GM03348 (cell line): ENCODE measurements at places on chromosomes 13 and 19.

GRCh38 chr19:45340232-45340898 is at the start of gene KLC3:
KLC3 (plus strand) TSS chr19:45340750; CDS start chr19:45345542, 4,792 bp downstream.
- DNase-seq, result no peak

- no peak for DNase-seq
These were observed 2.4 kb downstream of the ZNF85 start for GRCh38 chr19:20925481-20925880.

- peak; percentile 44 for DNase-seq
These were observed 32.7 kb upstream of the GPR183 start for GRCh38 chr13:99339736-99340397.

DNA sequence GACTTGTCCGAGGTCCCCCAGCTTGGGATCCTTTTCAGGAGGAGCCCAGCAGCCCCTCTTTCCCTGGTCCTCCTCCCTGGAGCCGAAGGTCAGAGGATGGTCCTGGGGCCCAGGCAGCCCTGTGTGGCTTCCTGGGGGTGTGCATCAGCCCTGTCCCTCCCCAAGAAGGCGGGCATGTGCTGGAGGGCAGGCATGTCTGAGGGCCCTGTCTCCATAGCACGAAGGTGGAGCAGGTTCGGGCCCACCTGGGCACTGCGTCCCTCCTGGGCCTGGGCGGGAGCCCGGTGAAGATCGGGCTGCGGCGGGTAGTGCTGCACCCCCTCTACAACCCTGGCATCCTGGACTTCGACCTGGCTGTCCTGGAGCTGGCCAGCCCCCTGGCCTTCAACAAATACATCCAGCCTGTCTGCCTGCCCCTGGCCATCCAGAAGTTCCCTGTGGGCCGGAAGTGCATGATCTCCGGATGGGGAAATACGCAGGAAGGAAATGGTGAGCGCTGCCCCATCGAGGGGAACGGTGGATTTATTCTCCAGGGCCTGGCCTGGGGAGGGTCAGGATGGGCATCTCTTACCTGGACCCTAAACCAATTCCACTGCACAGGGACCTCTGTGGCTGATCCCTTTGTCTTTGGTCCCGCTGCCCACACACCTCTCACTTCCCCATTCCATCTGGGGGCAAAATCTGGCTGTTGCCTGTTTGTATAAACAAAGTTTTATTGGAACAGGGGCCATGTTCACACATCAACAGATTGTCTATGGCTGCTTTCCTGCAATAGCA is 10.9 kb downstream of the TIMM13 start:
- no peak for DNase-seq

DNA sequence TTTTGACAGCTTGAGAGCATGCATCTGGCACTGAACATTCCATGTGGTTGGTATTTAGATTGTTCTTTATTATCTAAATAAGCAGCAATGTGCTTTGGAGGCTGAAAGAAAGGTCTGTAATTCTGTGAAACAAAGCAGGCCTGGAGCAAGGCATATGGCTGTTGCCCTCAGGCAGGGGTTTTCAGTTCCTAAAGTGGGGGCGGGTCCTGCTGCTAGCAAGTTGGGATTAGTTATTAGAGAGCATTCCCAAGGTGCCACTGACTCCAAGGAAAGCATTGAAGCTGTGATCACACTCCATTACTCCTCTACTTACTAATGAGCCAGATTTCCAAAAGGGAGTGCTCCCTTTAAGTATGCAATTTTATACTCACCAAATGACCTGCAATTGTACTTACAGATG is 432.2 kb downstream of the OLFM4 start:
- DNase-seq, result no peak

DNA sequence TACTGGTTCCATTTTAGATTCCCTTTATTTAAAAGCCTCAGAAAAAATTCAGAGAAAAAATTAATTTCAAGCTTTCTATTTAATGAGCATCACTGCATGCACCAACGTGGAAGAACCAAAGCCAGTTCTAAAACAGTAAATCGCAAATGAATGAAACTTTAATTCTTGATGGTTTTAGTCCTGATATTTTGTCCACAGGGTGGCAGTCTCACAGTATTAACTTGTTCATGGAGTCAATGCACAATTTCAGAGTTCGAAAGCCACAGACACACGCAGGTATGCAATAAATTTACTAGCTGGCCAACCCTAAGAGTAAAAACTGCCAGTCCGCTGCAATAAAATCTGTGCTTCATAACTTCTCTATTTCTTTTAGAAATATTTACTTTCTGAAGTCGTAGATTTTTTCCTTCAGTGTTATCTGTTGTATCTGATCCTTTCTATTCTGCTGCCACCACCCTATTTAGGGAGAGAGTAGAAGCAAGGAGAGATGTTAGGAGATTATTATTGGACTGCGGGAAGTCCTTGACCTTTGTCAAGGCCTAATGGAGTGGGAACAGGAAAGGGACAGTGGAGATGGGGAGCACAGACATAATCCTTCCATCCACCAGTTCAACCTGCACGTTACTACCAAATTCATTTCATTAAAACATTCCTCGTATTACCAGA is 7.0 kb upstream of the WBP4 start:
- peak; percentile 31 for DNase-seq

- no peak for DNase-seq
These were observed 2523.2 kb upstream of the PCDH20 start for GRCh38 chr13:63938851-63939250.

GRCh38 chr13:23384111-23384510 is 49.4 kb downstream of the SACS start:
- peak; percentile 44 for DNase-seq

GRCh38 chr19:28764066-28764465 is 448.9 kb downstream of the UQCRFS1 start:
- no peak for DNase-seq

GRCh38 chr19:41694196-41694595 is 6.1 kb upstream of the CEACAM7 start:
- no peak for DNase-seq

DNA sequence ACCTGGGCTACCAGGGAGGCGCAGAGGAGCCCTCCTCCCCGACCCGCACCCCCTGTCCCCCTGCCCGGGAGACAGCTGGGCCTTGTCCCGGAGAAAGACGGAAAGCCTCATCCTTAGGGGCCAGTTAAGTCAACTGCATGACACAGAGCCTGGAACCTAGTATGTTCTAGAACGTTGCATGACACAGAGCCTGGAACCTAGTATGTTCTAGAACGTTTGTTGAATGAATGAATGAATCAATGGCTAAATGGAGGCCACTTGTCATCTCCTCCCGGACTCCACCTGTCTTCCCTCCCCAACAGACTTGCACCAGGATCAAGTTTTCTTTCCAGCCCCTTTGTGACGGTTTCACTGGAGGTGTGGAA is 706 bp downstream of the SERP2 start:
- no peak for DNase-seq

GRCh38 chr13:44575741-44576350 is at the start of gene TSC22D1:
TSC22D1 (minus strand) TSS chr13:44576330; CDS start chr13:44576074, 256 bp downstream.
- peak; percentile 54 for DNase-seq

GRCh38 chr13:73671732-73672131 is 462.5 kb downstream of the KLF12 start:
- DNase-seq, result no peak

DNA sequence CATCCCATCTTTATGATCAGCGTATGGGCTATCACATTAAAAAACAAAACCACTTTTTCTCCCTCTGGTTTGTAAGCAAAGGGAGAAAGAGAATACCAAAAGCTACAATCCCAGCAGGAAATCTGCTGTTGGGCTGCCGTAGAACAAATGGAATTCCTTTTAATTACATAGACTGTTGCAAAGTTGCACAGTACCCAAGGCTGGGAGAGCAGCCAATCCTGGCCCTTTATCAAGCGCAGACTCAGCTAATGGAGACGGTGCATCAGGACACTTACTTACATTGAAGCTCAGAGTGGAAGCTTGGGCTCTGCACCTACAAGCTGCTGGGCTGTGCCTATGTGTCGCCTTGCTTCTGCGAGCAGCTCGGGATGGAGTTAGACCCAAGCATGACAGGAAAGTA is 15.2 kb downstream of the CCNA1 start:
- DNase-seq, result no peak

DNA sequence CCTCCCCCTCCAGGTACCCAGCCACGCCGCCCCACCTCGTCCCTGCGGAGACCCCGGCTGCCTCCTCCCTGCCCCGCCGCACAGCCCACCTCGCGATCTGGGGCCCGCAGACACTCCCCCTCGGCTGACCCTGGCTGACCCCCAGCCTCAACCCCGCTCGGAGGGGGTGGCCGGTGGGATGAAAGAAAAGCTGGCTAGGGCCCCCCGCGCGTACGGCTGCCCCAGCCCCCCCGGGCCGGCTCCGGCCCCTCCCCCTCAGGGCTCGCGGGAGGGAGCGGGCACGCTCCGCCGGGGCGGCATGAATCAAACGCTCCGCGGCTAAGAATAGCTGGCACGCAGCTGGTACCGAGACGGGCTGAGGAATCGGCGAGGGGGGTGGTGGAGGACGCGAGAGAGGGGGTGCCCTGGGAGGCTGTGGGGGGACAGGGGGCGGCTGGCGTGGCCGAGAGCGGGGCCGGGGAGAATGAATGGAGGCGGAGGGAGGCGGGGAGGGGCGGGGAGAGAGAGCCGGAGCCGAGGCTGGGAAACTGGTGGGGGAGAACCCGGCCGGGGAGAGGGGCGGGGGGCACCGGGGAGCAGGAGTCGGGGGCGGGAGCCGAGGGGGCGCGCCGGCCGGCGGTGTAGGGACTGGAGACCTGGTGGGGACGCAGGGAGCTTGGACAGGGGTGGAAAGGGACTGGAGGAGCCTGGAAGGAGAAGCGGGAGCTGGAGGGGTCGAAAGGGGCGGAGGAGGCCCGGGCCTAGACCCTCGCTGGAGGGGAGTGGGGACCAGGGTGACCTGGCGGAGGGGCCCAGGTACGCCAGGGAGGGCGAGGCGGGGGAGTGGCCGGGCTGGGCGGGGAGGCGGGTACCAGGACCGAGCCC is 1.1 kb downstream of the SHANK1 start:
- peak; percentile 64 for DNase-seq

GRCh38 chr13:114124921-114125320 is 7.5 kb downstream of the RASA3 start:
- peak; percentile 64 for DNase-seq

DNA sequence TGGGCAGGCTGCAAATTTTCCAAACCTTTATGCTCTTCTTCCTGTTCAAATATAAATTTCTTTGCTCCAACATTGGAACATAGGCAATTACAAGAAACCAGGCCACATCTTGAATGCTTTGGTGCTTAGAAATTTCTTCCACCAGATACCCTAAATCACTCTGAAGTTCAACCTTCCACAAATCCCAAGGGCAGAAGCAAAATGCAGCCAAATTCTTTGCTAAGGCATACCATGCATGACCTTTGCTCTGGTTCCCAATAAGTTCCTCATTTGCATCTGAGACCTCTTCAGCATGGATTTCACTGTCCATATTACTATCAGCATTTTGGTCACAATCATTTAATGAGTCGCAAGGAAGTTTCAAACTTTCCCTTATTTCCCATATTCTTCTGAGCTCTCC is 130.9 kb downstream of the DIAPH3 start:
- no peak for DNase-seq

GRCh38 chr13:27770809-27771208 is 21.5 kb upstream of the GSX1 start:
- DNase-seq, result peak; percentile 35

DNA sequence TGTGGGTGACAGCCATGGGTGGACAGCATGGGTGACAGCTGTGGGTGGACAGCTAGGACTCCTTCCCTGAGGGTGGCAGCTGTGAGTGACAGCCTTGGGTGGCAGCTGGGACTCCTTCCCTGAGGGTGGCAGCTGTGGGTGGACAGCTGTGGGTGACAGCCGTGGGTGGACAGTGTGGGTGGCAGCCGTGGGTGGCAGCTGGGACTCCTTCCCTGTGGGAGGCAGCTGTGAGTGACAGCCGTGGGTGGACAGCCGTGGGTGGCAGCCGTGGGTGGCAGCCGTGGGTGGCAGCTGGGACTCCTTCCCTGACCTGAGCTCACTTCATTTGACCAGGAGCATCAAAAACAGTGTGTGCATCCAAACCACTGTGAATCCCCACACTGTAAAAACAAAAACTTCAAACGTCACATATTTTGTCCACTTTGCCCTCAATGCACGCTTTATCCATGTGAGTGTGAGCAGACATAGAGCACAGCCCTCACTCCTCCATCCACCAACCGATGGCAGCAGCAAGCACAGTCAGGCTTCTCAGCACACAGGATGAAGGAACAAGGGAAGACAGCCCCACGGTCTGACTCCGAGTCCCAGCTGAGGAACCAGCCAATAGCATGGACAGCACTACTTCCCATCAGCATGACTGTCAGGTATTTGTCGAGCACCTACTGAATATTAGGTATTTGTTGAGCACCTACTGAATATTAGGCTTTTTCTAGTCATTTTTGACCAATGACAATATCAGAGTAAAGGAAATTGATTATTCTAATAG is 1.6 kb upstream of the CFAP97D2 start:
- no peak for DNase-seq

DNA sequence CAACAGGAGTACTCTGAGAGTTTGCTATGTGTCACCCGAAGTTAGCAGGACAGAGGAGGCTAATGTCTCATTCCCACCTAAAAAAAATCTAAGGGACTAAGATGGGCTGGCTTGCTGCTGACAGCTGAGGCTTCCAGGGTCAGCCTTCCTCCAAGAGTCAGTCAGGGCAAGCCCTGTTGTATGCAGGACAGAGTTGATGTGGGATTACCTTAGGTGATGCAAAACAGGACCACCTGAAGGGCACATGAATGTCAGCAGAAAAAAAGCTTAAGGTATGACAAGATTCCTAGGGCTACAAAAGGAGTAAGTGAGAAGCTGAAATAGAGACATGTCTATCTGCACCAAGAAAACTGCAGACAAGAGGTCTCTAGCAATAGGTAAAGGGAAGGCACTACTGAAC is 151.5 kb downstream of the NHLRC3 start:
- no peak for DNase-seq

DNA sequence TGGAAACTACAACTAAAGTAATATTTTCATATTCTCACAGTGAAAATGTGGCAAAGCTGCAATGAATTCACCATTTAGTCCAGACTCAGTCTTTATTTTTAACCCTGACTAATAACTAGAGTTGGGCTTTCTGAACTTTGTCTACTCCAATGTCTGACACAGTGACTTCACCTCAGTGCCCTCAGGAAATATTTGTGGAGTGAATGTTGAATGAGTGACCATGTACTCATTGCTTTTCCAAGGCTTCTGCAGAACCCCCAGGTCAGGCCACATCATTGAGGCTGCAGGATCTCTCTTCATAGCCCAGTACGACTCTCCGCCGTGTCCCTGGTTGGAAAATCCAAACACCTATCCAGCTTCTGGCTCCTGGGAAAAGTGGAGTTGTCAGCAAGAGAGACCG is 1.8 kb downstream of the ZNF175 start:
- peak; percentile 42 for DNase-seq

DNA sequence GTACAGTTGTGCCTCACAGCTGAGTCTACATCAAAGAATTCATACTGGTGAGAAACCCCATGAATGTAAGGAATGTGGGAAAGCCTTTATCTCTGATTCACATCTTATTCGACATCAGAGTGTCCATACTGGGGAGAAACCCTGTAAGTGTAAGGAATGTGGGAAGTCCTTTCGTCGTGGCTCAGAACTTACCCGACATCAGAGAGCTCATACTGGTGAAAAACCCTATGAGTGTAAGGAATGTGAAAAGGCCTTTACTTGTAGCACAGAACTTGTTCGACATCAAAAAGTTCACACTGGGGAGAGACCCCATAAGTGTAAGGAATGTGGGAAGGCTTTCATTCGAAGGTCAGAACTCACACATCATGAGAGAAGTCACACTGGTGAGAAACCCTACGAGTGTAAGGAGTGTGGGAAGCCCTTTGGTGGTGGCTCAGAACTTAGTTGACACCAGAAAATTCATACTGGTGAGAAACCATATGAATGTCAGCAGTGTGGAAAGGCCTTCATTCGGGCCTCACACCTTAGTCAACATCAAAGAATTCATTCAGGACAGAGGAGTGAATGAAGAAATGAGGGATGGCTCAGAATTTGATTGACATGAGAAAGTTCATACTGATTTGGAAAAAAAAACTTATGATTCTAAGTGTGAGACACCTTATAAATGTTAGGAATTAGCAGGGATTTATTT is 80.9 kb upstream of the ZNF420 start:
- DNase-seq, result no peak
